ENCODE measurements at places on chromosomes 7 and 10. TPM values are rescaled to one million over a fixed set of nuclear protein-coding genes. Genes with fewer than 3 reads are reported as not detected.

The UNC5B gene
- total RNA-seq = 10.9 TPM

The IDI2 gene
- not detected for total RNA-seq

The PIK3CG gene
- total RNA-seq = 3.4 TPM

The TRIL gene
- total RNA-seq = 19.8 TPM

The GHRHR gene
- total RNA-seq = not detected

The MSMB gene
- total RNA-seq = not detected

The NUTM2E gene
- 0.33 TPM for total RNA-seq
